ENCODE measurements at places on chromosomes 16 and 17.

GRCh38 chr17:59439741-59440211 lies 108.3 kb downstream of the YPEL2 start:
- DNase-seq, result no peak

- DNase-seq, result no peak
Measured at GRCh38 chr17:83189044-83190003, 109.9 kb downstream of the METRNL start.

GRCh38 chr17:41649923-41650519 lies 25.6 kb upstream of the KRT17 start:
- no peak for DNase-seq

GRCh38 chr17:4834681-4835020 lies 1.5 kb downstream of the MINK1 start:
- no peak for DNase-seq

DNA sequence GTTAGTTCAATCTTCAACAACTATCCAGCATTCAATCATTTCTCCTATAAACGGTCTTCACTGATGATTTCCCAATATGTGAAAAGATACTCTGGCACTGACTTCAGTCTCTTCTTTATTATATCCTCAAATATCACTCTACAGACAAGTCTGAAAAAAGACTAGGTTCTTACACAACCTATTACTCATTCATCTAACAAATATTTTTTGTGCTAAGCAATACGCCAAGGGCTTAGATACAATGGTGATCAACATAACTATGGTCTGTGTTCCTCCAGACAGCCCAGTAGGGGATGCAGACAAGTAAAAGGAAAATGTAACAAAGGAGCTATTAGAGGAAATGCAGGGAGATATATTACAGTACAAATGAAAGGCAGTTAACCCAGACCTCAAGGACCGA lies 63.9 kb downstream of the MYO1D start:
- peak; percentile 54 for DNase-seq

- peak; percentile 75 for DNase-seq
Measured at GRCh38 chr17:29807520-29808361, 122.3 kb downstream of the SSH2 start.
